ENCODE measurements at places on chromosomes 11 and 22.
A peak's percentile ranks its signal among the peaks of the same experiment; 100 is the strongest.

GRCh38 chr11:2711161-2711560 is 11.4 kb upstream of the KCNQ1OT1 start:
- no peak for DNase-seq

DNA sequence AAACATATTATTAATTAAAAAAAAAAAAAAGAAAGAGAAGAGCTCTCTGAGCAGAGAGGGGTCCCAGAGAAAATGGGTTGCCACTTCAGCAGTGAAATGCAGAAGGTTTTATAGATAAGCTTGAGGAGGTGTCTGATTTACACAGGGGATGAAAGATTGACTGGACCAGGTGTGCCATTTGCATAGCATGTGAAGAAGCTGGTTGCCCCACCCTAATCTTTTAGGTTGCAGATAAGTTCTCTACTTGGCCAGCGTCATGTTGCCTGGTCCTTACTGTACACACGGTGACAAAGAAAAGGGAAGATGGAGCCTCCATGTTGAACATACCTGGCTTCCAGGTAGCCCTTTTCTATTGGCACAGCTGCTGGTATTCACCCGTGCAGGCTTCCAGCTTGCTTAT is 41.4 kb downstream of the MS4A2 start:
- DNase-seq, result no peak

GRCh38 chr11:2142762-2143202 is 3.6 kb upstream of the IGF2 start:
- no peak for DNase-seq

DNA sequence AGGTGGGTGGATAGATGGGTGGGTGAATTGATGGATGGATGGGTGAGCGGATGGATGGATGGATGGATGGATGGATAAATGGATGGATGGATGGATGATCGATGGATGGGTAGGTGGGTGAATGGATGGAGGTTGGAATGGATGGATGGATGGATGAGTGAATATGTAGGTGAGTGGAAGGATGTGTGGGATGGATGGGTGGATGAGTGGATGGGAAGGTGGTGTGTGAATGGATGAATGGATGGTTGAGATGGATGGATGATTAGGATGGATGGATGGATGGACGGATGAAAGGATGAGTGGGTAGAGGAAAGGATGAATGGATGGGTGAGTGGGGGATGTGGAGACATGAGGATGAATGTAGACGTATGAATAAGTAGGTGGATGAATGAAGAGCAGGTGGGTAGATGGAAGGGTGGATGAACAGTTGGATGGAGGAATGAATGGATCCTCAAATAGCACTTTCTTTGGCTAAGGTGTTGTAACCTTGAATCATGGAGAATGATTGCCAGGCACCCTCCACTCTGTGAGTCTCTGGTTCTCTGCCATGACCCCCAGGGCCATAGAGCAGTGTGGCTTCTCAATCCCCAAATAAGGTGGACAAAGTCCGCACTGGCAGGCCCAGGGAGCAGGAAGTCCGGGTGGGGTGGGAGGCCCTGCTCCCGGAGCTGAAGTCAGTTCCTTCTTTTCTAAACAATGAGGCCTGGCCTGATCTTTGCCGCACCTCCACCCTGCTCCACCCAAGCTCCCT is 36.9 kb downstream of the IGF2 start:
- DNase-seq, result peak; percentile 19

DNA sequence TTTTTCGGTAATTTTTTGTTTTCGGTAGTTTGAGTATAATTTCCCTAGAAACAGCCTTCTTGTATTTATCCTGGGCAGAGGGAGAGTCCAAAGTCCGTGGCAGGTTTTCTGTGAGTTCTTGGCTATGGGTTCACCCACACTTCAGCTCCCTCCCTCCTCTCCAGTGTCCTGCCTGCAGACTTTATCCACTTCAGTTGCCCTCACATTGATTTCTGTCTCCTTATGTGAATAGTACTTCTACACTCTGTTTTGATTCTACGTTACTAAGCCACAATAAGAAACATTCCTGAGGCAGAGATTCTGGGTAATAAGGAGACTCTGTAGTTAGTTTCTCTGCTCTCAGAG is 868.6 kb downstream of the METTL15 start:
- no peak for DNase-seq

DNA sequence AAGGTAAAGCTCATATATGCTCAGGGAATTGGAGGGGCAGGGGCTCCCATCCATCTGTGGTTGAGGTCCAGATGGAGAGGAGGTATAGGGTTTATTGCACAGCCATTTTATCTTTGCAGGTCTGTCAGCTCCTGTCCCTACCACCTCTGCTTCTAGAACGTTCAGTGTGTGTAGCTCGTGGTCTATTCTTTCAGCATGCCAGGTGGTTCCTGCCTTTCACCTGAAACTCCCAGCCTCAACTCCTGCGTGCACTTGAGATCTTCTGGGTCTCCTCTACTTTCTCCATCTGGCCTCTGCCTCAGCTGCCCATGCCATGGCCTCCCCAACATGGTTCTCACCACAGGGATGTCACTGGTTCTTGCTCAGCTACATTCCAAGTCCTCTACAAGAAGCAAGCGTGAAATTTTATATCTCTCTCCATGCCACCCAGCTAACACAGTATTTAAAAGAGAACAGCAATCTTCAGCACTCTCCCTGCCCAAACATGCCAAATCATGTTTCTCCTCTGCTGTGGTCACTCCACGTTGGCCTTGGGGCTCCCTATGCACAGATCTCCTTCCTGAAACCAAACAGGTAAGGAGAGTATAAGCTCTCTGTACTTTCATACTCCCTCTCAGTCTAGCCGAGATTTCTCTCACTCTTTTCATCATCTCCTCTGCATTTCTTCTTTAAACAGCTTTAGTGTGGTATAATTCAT is 157.8 kb upstream of the TRPC6 start:
- DNase-seq, result no peak

- DNase-seq, result no peak
Observed at GRCh38 chr11:102346456-102346747, 612 bp upstream of the BIRC2 start.

GRCh38 chr11:15507592-15507991 is 392.9 kb downstream of the INSC start:
- no peak for DNase-seq

GRCh38 chr11:67415501-67416304 is at the start of gene CARNS1:
TSS of gene CARNS1 (plus strand) at chr11:67415678. CDS start at chr11:67416200, 522 bp downstream.
- no peak for DNase-seq

DNA sequence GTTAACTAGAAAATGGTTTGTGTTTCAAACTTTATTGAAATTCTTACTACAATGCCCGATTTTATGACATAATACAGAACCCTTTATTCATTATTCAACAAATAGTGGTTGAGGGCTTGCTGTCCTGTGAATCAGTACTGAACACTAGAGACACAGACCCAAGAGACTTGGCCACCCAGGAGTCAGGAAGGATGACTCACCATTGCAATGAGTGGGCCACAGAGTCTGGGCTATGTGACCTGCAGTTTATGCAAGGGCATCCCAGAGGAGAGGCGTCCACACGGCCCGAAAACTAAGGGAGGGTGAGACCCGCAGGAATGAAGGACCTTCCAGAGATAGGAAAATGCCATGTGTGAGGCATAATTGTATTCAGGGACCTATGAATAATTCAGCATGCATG is 143.8 kb upstream of the DDI1 start:
- no peak for DNase-seq

DNA sequence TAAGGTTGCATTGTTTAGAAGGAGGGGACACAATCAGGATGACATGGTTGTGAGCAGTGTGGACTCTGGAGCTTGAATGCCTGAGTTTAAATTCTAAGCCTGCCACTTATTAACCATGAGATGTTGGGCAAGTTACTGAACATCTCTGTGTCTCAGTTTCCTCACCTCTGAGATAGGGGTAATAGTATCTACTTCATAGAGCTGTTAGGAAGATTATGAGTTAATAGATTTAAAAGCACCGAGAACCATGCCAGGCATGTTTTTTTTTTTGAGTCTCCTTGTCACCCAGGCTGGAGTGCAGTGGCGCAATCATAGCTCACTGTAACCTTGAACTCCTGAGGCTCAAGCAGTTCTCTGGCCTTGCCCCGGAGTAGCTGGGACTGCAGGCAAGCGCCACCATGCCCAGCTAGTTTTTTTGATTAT is 33.3 kb downstream of the ST14 start:
- DNase-seq, result no peak

DNA sequence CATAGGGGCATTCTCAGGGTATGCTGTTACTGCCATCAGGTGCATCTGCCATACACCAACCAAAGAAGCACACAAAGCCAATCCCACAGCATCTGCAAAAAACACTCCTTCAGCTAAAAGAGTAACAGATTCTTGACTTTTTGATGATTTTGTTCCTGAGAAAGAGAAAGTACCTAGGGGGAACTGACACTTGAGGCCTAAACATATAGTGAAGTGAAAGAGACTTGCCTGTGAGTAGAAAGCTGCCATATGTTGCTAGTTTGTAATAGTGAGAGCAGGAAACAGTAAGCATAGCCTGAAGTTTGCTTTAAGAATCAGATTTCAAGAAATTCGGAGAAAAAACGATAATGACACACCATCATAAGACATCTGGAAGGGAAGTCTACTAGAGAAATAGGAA is 97.9 kb upstream of the CTSC start:
- no peak for DNase-seq

- no peak for DNase-seq
Observed at GRCh38 chr11:128467041-128467440, 120.3 kb downstream of the ETS1 start.

GRCh38 chr11:90997241-90997640 is 774.4 kb upstream of the CHORDC1 start:
- no peak for DNase-seq
